Osteoblast (primary cell): ENCODE measurements at places on chromosomes 2 and 18. TPM values are rescaled to one million over a fixed set of nuclear protein-coding genes. Genes with fewer than 3 reads are reported as not detected.
A peak's percentile ranks its signal among the peaks of the same experiment; 100 is the strongest.

Gene ATIC
- 17.7 and 21.5 TPM in 2 replicates for total RNA-seq

Gene SH2D6
- under 0.01 TPM in 1 of 2 replicates, not detected in the other for total RNA-seq

Gene GKN2
- not detected in 2 replicates for total RNA-seq

Gene NDC80
- 2.2 and 3.5 TPM in 2 replicates for total RNA-seq

Gene HNMT
- 100 and 115 TPM in 2 replicates for total RNA-seq

Gene ATP6V1B1
- 0.88 and 2.5 TPM in 2 replicates for total RNA-seq

Gene SPAG16
- total RNA-seq, result 46.9 and 47.8 TPM in 2 replicates

Gene POTEI
- total RNA-seq, result not detected in 2 replicates

Gene IGFBP2
- total RNA-seq, result 6.5 and 11.2 TPM in 2 replicates

DNA sequence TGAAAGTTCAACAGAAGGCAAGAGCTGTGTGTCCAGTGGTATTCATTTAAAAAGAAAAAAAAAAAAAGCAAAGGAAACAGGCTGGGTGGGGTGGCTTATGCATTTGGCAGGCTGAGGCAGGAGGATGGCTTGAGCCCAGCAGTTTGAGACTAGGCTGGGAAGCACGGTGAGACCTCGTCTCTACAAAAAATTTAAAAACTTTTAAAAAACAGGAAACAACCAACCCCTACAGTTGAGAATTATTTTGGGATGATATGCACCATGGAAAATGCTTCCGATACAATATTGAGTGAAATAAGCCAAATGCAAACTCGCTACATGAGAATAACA, 31.2 kb downstream of the PTPN18 start:
- H3K4me1 ChIP-seq, result peaks cover 9% of the 10 kb centered on the region
- no peaks in the 10 kb centered on the region for H3K36me3 ChIP-seq
- H3K4me3 ChIP-seq, result no peak overlapping the region
- H3K27ac ChIP-seq, result no peak overlapping the region

GRCh38 chr2:38444247-38444646, 67.2 kb upstream of the ATL2 start:
- H3K36me3 ChIP-seq, result no peaks in the 10 kb centered on the region
- peaks cover 5% of the 10 kb centered on the region for H3K4me1 ChIP-seq
- H3K27me3 ChIP-seq, result peaks cover 67% of the 10 kb centered on the region
- no peak for DNase-seq
- no peak overlapping the region for H3K27ac ChIP-seq

GRCh38 chr2:55133467-55134315, 83.4 kb upstream of the RTN4 start:
- no peaks in the 10 kb centered on the region for H3K36me3 ChIP-seq
- no peaks in the 10 kb centered on the region for H3K27me3 ChIP-seq
- peak; percentile 88 for DNase-seq
- H3K4me3 ChIP-seq, result peak overlapping the region; percentile 69

DNA sequence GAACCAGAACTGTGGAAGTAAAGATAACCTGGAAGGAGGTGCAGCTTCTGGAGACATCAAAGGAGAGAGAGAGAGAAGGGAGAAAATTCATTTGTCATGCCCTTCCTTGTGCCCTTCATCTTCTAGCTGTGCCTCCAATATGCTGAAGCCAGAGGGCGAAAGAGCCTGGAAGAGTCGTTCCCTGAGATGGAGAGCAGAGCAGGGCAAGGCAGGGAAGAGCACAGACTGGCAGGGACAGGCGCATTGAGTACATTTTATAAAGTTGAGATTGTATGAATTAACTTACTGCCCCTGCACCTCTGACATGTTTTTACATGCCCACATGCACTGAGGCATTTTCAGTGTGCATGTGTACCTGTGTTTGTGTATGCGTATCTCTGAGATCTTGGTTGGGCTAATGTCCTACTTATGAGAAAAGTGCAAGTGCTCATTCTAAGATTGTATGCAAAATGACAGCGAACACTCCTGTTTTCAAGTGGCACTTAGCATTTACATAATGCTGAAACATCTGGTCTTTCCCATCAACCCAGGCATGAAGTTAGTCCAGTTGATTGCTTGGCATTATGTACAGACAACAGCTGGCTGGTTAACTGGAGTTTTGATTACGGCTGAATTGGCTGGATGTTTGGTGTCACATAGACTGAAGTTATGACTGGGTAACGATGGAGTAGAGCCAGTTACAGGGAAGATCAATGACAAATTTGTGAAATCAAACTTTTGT, 23.7 kb upstream of the MMADHC start:
- no peaks in the 10 kb centered on the region for H3K27me3 ChIP-seq
- H3K4me3 ChIP-seq, result no peak overlapping the region
- peaks cover 6% of the 10 kb centered on the region for H3K4me1 ChIP-seq
- H3K27ac ChIP-seq, result no peak overlapping the region

DNA sequence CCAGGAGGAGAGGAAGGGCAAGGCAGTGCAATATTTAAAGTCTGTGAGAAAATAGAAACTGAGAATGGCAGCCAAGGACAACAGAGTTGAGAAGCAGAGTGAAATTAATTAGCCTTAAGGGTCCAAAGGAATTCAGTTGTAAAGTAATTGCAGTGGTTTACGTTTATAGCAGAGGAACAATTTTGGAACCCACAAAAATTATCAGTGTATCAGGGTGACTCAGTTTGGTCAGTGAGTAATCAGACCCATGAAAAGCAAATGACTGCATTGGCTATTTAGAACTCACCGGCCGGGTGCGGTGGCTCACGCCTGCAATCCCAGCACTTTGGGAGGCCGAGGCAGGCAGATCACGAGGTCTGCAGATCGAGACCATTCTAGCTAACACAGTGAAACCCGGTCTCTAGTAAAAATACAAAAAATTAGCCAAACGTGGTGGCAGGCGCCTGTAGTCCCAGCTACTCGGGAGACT, 245.8 kb upstream of the SLC39A10 start:
- H3K4me1 ChIP-seq, result peaks cover 11% of the 10 kb centered on the region
- H3K36me3 ChIP-seq, result no peaks in the 10 kb centered on the region
- H3K27me3 ChIP-seq, result no peaks in the 10 kb centered on the region
- DNase-seq, result peak; percentile 45

GRCh38 chr18:55421615-55422419, 166.2 kb downstream of the TCF4 start:
- H3K4me1 ChIP-seq, result peaks cover 29% of the 10 kb centered on the region
- H3K36me3 ChIP-seq, result no peaks in the 10 kb centered on the region
- H3K27ac ChIP-seq, result peak overlapping the region; percentile 88
- H3K27me3 ChIP-seq, result no peaks in the 10 kb centered on the region
- H3K4me3 ChIP-seq, result peak overlapping the region; percentile 70

- no peak overlapping the region for H3K27ac ChIP-seq
- H3K4me1 ChIP-seq, result no peaks in the 10 kb centered on the region
- H3K4me3 ChIP-seq, result no peak overlapping the region
These were observed 111.5 kb upstream of the THSD7B start for GRCh38 chr2:136653861-136654260.

- DNase-seq, result no peak
- H3K36me3 ChIP-seq, result no peaks in the 10 kb centered on the region
- peaks cover 15% of the 10 kb centered on the region for H3K4me1 ChIP-seq
- H3K27ac ChIP-seq, result no peak overlapping the region
- H3K27me3 ChIP-seq, result peaks cover 29% of the 10 kb centered on the region
These were observed 3.0 kb upstream of the HS1BP3 start for GRCh38 chr2:20653695-20654534.

DNA sequence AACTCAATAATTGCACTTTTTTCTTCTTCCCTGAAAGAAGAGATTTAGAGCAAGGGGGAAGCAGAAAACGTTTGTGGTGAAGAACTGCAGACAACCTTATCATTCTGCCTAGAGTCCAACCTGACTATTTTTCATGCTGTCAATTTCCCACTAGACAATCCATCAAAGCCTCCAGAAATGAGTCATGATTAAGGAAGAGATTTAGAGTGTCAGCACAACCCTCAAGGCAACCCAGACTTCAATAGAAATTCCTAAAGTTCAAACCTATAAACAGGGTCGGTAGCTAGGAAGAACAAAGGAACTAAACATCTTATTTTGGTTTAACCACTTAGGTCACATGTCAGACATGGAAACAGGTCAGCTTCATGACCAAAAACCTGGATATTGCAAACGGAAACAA, 86.9 kb downstream of the SLC25A12 start:
- H3K4me3 ChIP-seq, result no peak overlapping the region
- DNase-seq, result no peak

GRCh38 chr2:219073413-219074129, 12.8 kb upstream of the IHH start:
- peaks cover 5% of the 10 kb centered on the region for H3K4me1 ChIP-seq
- no peaks in the 10 kb centered on the region for H3K36me3 ChIP-seq
- no peaks in the 10 kb centered on the region for H3K27me3 ChIP-seq

DNA sequence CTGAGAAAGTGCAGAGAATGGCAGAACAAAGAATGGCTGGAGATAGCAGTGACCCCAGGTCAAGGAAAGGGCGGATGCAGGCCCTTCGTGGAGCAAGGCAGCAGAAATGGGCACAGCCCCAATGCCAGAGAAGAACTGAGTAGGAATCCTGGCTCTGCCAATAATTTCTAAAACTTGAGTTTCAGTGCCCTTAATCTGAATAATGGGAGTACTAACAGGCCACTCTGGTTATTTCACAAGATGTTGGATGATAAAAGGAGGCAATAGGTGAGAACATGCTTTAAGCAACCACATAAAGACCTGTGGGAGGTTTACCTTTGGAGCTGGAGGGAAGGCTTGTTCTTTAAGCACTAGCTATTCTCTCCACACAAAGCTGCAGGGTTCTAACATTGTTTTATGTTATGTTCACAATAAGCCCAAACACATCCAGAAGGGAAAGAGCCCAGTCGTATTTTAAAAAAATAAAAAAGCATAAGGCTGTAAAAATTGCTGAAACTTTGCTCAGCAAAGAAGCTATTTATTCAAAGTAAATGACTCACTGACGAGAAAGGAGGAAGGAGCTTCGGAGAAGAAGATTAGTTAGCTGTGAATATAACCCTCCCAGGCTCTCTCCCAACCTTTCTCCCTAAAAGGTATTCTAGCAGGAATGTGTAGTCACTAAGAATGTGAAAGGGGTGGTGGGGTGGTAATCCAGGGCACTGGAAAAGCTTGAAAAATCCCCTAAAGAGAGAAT, 470.2 kb downstream of the TXNL1 start:
- peak overlapping the region; percentile 85 for H3K27ac ChIP-seq
- peak; percentile 32 for DNase-seq
- no peaks in the 10 kb centered on the region for H3K27me3 ChIP-seq
- H3K36me3 ChIP-seq, result no peaks in the 10 kb centered on the region
- peaks cover 31% of the 10 kb centered on the region for H3K4me1 ChIP-seq

- DNase-seq, result no peak
- H3K4me1 ChIP-seq, result no peaks in the 10 kb centered on the region
- H3K27me3 ChIP-seq, result peaks cover 23% of the 10 kb centered on the region
These were observed 187.7 kb downstream of the MYO3B start for GRCh38 chr2:170365686-170366085.

DNA sequence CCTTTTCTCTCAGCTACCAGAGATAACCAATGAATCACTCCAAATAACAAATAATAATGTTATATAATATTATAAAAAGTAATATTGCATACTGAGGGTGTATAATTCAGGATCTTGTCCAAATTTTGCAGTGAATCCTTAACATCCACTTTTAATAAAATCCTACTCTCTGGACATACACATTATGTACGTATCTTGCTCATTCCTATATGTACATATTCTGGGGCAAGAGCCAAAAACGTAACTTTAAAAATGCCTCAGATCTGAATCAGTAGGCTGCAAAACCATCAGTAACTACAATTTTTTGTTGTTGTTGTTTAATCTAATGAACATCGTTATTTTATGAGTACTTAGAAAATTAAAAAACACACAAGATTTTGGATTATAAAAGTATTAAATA, 65.3 kb downstream of the SMAD2 start:
- H3K4me3 ChIP-seq, result no peak overlapping the region
- H3K36me3 ChIP-seq, result peaks cover 4% of the 10 kb centered on the region
- H3K27me3 ChIP-seq, result no peaks in the 10 kb centered on the region
- no peak overlapping the region for H3K27ac ChIP-seq
- H3K4me1 ChIP-seq, result no peaks in the 10 kb centered on the region
- no peak for DNase-seq

GRCh38 chr18:75073654-75074053, 135.3 kb downstream of the PTGR3 start:
- H3K36me3 ChIP-seq, result no peaks in the 10 kb centered on the region
- H3K4me1 ChIP-seq, result peaks cover 11% of the 10 kb centered on the region
- H3K27ac ChIP-seq, result no peak overlapping the region
- H3K4me3 ChIP-seq, result no peak overlapping the region
- H3K27me3 ChIP-seq, result no peaks in the 10 kb centered on the region

- no peaks in the 10 kb centered on the region for H3K36me3 ChIP-seq
- H3K27ac ChIP-seq, result no peak overlapping the region
- no peaks in the 10 kb centered on the region for H3K27me3 ChIP-seq
- no peak overlapping the region for H3K4me3 ChIP-seq
- DNase-seq, result no peak
These were observed 102.9 kb downstream of the BCL2 start for GRCh38 chr18:63216516-63217311.

DNA sequence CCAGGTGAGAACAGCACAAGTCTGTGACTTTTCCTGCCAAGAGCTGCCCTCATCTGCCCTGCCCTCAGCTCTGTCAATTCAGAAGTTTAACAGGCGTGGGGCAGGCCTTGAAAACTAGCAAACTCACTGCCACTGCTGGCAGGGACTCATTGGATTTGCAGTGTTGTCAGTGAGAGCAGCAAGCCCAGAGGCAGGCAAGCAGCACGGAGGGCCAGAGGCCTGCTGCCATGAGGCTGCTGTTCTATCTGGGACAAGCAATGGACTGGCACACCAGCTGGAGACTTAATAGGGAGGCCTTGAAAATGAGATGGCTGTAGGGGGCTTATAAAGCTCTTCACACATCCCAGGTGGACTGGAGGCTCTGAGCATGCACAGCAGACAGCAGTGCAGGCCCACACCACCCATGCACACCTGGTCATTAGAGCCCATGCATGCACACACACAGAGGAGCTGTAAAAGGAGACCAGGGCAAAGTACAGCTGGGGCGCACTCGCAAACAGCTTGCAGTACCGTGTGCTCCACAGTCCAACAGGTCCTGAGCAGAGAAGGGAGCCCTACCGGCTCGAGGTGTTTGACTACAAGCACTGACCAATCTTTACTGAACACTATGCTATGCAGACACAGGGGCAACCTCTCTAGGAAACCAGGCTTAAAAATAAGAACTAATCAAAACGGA, 28.7 kb downstream of the MGAT4A start:
- H3K27ac ChIP-seq, result no peak overlapping the region
- H3K4me3 ChIP-seq, result no peak overlapping the region
- no peak for DNase-seq
- no peaks in the 10 kb centered on the region for H3K4me1 ChIP-seq
- no peaks in the 10 kb centered on the region for H3K36me3 ChIP-seq
- peaks cover 3% of the 10 kb centered on the region for H3K27me3 ChIP-seq

DNA sequence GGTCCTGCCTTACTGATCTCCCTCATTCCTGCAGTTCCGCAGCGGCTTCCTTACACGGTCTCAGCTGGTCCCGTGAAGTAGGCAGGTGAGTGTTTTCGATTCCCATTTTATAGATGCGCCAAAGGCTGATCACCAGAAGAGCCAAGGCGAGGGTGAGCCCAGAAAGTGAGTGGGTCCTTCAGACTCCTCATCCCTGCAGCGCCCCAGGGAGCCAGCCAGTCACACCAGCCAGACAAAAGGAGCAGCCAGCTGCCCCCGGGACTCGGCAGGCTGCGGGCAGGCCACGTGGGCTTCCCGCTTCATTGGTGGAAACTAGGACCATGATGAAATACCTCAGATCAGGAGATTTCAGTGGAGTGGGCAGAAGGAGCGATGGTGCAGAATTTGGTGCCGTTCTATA, 85.9 kb downstream of the SMAD7 start:
- DNase-seq, result peak; percentile 34
- no peaks in the 10 kb centered on the region for H3K36me3 ChIP-seq
- H3K27ac ChIP-seq, result no peak overlapping the region
- no peaks in the 10 kb centered on the region for H3K27me3 ChIP-seq
- H3K4me3 ChIP-seq, result no peak overlapping the region
- H3K4me1 ChIP-seq, result peaks cover 31% of the 10 kb centered on the region

GRCh38 chr2:172297950-172298349, 129.4 kb upstream of the ITGA6 start:
- no peak for DNase-seq
- H3K4me3 ChIP-seq, result no peak overlapping the region
- no peak overlapping the region for H3K27ac ChIP-seq
- H3K36me3 ChIP-seq, result no peaks in the 10 kb centered on the region
- peaks cover 10% of the 10 kb centered on the region for H3K4me1 ChIP-seq
